ENCODE measurements at places on chromosomes 3 and 15.

DNA sequence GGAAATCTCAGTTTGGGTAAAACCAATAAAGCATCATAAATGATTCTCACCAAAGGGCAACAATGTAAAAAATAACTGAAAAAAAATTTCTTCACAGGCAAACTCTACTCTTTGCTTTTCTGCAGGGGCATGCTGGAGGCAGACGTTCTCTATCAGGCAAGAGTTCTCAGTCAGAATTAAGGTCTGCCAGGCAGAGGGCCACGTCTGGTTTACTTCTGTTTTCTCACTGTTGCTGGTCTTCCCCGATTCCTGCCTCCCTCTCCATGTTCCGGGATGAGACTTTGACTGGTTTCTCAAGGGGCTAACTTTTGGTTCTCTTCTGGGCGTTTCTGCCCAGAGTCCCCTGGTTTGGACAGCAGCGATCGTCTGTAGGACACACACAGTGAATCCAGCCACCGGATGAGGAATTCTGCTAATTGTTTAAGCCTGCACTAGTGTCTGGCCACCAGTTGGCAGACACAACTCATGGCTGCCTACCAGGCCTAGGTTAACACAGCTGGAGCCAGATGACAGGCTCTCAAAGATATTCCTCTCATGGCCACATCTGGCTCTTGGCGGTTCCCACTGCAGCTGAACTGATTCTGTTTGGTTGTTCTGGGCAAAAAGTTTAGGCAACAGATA is 273.1 kb downstream of the FOXP1 start:
- DNase-seq: no peak

- no peak for DNase-seq
Observed at GRCh38 chr3:152155246-152156020, 113.3 kb upstream of the MBNL1 start.

DNA sequence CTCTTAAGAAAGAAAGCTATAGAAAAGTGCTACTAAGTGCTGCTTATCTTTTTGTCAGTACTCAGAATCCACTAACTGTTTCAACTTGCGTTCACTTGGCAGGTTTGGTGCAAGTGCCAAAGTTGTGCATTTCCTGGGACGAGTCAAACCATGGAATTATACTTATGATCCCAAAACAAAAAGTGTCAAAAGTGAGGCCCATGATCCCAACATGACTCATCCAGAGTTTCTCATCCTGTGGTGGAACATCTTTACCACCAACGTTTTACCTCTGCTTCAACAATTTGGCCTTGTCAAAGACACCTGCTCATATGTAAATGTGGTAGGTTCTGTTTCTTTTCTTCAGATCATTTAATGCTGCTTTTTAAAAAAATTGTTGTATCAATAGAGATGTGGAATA is 32.6 kb downstream of the GYG1 start:
- no peak for DNase-seq

DNA sequence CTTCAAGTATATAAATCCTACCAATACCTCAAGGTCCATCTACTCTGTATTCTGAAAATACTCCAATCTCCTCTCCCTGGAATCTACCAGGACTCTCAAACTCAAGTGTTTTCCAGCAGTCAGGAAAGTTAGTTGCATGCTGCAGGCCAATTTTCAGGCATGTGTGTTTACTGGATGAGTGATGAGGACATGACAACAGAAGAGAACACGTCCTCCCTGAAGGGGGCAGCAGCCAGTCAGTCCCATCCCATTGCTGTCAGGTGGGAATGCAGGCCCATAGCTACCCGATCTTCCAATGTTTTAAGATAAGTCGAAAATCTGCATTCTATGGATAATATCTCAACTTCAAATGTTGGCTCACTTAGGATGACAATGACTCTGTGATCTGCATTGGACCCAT is 496.2 kb downstream of the FHIT start:
- DNase-seq: no peak

- DNase-seq: no peak
Observed at GRCh38 chr3:107599772-107600145, 77.0 kb downstream of the BBX start.

GRCh38 chr3:104612218-104612617 is 754.5 kb upstream of the ALCAM start:
- no peak for DNase-seq

- DNase-seq: no peak
Observed at GRCh38 chr3:51522273-51522962, 16.1 kb upstream of the RAD54L2 start.

DNA sequence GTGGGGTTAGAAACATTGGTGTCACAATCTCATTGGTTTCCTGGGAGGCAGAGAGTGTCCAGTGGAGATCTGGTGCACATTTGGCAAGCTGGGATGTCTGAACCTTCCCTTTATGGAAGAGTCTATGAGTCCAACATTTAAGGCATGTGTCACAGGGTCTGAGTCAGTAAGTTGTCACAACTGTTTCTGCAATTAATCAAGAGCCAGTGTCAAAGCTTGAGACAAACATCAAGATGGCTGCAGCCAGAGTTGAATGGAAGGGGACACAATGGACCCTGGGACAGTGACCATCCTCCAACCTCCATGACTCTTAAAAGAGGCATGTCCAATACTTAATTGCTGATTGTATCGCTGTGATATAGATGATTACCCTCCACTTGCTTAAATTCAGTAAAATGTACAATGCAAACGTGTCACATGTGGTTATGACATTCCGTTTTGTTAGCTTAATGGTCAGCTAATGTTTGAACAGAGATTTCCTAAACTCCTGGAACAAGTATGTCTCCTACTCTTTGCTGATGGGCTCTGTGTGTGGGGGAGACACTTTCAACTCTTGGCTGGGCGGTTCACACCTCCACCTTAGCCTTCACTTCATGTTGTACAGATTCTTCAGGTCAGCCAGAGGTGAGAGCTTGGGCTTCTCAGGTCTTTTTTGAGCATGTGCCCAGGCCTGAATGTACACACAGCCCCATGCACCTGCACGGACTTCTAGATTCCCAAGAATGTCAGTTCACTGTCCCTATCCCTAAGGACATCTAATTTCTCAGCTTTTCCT is 79.9 kb upstream of the PRR23E start:
- no peak for DNase-seq

GRCh38 chr15:70361106-70361505 is 263.4 kb upstream of the TLE3 start:
- DNase-seq: no peak

- no peak for DNase-seq
Observed at GRCh38 chr3:107931326-107931725, 159.5 kb downstream of the CD47 start.

DNA sequence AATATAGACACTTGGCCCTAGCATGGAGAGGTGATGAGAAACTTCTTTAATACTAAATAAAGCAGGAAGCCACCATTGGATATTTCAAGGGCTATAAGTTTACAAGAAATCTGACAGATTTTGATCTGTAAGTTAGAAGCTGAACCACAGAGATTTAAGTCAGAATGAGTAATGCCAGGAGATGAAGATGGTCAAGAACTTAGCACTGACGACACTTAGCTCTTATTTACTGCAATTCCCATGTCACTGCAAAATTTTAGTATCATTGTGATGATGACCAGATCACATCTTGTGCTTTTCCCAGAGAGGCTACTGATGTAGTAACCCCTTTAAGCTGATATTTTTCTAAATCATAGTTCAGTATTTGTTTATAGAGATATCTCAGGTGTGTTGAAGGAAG is 59.4 kb upstream of the CD96 start:
- no peak for DNase-seq

GRCh38 chr3:113275929-113276750 is 64.8 kb downstream of the BOC start:
- no peak for DNase-seq

- DNase-seq: no peak
Observed at GRCh38 chr3:176431038-176431418, 766.3 kb downstream of the TBL1XR1 start.

- no peak for DNase-seq
Observed at GRCh38 chr3:127750226-127751031, 71.9 kb downstream of the MGLL start.

GRCh38 chr3:171257251-171258203 is 202.7 kb downstream of the TNIK start:
- no peak for DNase-seq

DNA sequence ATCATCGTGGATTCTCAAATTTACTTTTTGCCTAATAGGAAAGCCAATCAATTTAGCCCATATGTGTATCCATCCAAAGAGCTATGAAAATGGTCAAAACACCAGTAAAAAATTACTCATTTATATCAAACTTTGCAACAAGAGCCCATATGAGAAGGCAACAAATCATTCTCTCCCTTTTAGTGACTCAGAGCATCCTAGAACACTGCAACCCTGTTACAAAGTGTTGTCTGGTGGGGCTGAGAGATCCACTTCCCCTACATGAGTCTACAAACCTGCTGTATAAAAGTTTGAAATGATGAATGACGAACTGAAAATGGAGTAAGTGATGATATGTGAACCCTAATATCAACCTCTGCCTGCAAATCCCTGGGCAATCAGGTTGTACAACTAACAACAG is 23.3 kb downstream of the PDZRN3 start:
- DNase-seq: no peak

DNA sequence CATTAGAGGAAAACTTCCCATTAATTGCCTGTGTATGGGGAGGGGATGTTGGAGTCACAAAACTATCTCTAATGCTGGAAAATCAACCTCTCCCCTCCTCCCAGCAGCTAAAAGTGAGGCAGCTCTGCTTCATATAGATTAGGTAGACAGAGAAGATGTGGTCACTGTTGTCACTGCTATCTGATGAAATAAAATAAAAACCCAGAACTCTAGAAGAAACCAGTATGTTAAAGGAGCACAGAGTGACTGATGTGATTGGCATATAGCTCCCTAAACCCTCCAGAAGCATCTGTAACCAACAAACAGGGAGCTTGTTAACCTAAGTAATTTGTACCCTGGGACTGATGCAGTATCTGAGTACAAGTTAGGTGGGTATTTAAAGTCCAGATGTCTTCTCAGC is 211.9 kb upstream of the TRIM42 start:
- no peak for DNase-seq

GRCh38 chr3:64185436-64185835 is 39.8 kb downstream of the PRICKLE2 start:
- no peak for DNase-seq

GRCh38 chr3:179476215-179476614 is 24.9 kb upstream of the GNB4 start:
- DNase-seq: no peak

GRCh38 chr3:32483772-32484171 is 18.9 kb downstream of the CMTM6 start:
- DNase-seq: no peak

DNA sequence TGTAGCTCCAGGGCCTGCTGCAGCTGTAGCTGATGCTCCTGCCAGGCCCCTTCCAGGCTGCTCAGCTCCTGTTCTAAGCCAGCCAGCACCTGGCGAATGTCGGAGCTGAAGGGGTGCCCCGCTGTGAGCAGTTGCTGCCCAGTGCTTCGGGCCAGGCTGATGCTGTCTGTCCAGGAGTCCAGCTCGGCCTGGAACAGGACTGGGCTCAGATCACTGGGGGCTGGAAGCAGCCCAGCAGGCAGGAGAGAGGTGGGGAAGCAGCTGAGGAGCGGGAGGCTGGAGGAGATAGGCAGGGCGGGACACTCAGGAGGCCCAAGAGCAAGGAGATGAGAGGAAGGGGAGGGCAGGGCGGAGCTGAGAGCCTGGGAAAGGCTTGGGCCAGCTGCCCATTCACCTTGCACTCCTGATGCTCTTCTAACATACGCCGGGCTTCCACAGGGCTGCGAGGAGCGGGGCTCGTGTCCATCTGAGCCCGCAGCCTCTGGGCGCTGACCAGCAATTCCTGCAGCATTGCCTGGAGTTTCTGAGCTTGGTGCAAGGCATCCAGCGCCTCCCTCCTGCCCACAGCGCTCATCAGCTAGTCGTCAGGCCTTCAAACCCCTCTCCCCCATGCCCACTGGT is 23.2 kb downstream of the PLA2G4B start:
- DNase-seq: no peak

DNA sequence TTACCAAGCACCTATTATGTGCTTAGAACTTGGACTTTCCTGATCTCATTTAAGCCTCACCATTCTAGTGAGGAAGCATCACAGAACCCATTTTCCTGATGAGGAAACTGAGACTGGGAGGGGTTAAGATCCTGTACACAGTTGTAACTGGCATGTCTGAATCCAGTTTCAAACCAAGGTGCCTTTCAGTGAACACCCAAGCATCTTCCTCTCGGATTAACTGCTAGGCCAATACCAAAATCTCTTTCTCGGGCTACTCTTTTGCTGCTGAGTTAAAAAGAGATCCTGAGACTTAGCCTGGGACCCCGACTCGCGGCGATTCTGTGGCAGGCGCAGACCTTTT is 578 bp upstream of the CEMIP start:
- no peak for DNase-seq

DNA sequence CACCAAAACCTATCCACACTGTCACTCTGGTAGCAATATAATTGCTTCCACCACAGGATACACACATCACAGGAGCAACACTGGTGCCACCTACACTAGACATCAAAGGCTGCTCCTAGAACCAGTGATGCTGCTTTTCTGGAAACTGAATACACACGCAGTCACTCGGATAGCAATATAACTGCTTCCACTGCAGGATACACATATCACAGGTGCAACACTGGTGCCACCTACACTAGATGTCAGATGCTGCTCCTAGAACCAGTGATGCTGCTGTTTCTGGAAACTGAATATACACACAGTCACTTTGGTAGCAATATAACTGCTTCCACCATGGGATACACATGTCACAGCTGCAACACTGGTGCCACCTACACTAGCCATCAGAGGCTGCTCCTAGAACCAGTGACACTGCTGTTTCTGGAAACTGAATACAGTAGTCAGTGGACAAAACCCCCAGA is 6.9 kb upstream of the TNFSF10 start:
- no peak for DNase-seq

DNA sequence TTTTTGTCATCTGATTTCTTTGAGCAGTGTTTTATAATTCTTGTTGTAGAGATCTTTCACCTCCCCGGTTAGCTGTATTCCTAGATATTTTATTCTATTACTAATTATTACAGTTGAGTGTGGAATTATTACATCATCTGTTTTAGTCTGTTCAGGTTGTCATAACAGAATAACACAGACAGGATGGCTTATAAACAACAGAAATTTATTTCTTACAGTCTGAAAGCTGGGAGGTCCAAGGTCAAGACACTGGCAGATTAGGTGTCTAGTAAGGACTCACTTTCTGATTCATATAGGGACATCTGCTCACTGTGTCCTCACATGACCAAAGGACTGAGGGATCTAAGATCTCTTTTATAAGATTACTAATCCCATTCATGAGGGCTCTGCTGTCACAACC is 121.3 kb upstream of the THBS1 start:
- DNase-seq: no peak

DNA sequence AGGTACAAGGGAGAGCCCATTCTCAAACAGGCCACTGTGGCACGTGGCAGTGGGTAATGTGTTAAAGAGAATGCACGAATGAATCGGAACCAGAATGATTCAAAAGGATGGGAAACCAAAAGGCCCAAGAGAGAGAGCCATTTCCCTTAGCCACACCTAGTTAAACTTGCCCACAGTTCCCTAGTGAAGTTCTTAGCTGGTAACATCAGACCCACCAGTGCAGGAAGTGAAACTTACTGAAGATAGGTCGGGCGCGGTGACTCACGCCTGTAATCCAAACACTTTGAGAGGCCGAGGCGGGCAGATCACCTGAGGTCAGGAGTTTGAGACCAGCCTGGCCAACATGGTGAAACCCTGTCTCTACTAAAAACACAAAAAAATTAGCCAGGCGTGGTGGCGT is 97.1 kb downstream of the MEX3B start:
- no peak for DNase-seq

GRCh38 chr3:12483410-12483809 is 870 bp upstream of the TSEN2 start:
- no peak for DNase-seq

Data from T-helper 22 cell (primary cell).